Left kidney (tissue), 8 donors: ENCODE measurements at places on chromosomes 5 and 9. TPM values are rescaled to one million over a fixed set of nuclear protein-coding genes. Genes with fewer than 3 reads are reported as not detected.

DNA sequence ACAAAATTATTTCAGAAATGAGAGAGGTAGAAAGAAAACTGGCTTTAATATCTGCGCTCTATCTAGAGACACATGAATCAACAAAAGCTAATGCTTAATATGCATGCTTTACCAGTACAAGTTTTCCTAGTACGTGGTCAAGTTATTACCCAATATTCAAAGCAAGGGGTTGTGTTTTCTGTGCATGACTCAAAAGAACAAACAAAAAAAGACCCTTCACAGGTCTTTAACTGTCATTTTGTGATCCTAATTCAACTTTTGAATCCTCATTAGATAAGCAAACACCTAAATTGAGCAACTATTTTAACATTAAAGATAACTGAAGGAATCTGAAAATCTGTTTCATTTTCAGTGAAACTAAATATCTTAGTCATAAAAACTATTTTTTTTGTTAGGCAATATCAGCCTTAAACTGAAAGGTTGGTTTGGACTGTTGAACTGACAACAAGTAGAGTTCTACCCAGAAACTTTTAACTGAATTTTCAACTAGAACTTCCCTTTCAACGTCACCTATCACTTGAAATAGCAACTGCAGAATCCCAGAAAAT, 12.5 kb downstream of the ST8SIA4 start:
- DNase-seq: no peak

DNA sequence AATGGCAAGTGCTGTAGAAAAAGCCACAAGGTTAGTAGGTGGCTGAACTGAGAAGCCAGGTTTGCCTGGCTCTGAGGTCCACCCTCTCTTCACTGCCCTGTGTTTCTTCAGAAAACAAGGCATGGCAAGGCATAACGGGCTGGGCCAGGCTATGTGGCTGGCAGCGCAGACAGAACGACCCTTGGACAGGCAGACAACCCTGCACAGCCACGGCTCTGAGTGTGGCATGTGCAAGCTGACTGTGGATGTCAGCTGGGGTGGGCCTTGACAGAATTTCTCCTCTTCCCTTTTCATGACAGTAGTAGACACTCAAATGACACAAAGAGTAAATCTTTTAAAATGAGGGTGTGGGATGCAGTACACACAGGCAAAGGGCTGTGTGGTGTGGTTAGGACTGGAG, 81.7 kb downstream of the MACROH2A1 start:
- no peak for DNase-seq

DNA sequence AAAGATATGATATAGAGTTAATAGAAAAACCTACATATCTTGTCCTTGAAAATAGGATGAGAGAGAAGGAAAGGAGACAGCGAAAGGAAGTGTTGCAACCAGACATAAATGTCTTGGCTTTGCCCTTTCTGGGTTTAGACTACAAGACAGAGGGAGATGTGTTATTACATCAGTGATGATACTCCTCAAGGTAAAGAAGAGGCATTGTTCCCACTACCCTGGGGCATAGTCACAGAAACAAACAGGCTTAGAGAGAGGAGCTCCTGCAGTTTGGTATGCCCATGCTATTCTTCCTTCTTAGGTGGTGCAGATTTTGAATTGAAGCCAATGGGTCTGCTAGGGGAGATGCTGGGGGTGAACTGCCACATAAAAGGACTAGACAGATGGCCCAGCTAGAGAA, 166.8 kb upstream of the RFX3 start:
- no peak for DNase-seq

The CTNNAL1 gene
- 61.7 TPM for polyA plus RNA-seq

The POU5F2 gene
- 0.08 TPM for polyA plus RNA-seq
